ENCODE measurements at places on chromosomes 6 and 20.

DNA sequence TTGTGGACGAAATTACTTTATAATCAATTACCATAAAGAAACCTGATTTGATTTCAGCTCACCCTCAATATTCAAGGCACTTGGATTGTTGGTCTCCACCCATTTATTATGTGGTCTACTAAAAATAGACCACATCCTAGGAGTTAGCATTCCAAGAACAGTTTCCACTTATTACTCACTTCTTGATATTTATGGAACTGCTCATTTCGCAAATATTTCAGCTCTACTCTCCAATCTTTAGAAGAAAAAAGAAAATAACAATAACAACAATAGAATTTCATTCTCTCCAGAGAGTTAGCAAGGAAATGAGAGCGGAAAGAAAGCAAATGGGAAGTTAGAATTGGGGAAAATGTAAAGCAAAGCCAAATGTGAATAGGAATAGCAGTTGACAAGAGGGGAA, 26.2 kb upstream of the HDAC2 start:
- no peak for DNase-seq

DNA sequence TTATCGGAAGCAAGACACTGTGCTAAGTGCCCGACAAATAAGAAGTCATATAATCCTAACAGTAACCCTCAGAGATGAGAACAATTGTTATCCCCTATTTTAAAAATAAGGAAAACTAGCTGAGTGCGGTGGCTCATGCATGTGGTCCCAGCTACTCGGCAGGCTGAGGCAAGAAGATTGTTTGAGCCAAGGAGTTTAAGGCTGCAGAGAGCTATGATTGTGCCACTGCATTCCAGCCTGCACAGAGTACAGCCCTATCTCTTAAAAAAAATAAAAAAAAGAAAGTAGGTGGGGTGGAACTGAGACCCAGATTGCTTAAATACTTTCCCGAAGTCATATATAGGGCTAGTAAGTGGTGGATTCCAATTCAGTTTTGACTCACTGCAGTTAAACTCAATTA, 84.7 kb downstream of the UST start:
- no peak for DNase-seq

- DNase-seq, result no peak
Observed at GRCh38 chr6:167722634-167723309, 103.9 kb upstream of the AFDN start.

GRCh38 chr6:38034274-38034914, 214.9 kb downstream of the ZFAND3 start:
- DNase-seq, result no peak

DNA sequence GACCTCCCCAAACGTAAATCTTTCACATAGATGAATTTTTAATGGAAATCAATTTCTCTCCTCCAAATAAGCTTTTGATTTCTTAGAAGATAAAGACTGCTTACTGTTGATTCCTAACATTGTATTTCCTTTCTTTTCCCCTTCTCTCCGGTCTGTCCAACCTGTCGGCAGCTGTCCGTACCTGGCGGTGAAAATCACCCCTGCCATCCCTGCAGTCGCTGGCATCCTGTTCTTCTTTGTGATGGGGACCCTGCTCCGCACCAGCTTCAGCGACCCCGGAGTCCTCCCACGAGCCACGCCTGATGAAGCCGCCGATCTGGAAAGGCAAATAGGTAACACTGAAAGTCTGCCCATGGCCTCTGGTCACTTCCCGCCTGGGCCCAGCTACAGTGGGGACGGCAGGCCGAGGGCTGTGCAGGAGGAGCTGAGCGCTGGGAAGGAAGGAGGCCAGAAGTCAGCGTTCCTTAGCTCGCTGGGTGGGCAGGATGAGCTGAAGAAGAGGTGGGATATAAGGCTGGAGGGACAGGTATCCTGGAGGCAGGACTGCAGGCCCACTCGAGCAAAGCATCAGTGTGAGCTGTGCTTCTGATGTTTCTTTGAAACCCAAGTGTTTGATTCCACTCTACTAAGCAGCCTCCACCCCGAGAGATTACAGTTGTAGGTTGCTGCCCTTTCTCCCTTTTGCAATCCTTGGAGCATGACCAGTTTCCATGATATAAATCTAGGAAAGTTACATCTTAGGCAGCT, 161.6 kb downstream of the ZDHHC14 start:
- DNase-seq, result no peak

DNA sequence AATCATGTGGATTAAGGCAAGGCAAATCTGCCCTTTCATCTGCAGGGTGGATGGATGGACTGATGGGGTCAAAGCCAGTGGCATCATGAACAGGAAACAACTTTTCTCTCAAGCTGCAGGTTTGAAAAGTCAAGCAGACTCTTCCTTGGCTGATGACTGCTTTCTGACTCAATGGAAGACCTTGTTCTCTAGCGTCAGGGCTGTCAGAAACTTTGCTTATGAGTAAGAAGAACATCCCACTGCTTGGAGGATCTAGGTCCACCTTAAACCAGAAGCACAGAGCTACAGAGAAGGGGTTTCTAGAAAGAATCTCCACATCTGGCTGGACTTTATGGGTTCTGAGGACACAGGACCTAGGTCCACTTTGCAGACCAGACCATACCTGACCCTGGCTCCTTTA, 36.3 kb upstream of the CST5 start:
- DNase-seq, result no peak

- DNase-seq, result no peak
Observed at GRCh38 chr6:140893432-140893831, 1239.3 kb upstream of the GJE1 start.

GRCh38 chr6:30044630-30045029, 16.4 kb upstream of the POLR1H start:
- DNase-seq, result no peak

GRCh38 chr6:157079277-157079676, 244.0 kb downstream of the TMEM242 start:
- DNase-seq, result no peak

DNA sequence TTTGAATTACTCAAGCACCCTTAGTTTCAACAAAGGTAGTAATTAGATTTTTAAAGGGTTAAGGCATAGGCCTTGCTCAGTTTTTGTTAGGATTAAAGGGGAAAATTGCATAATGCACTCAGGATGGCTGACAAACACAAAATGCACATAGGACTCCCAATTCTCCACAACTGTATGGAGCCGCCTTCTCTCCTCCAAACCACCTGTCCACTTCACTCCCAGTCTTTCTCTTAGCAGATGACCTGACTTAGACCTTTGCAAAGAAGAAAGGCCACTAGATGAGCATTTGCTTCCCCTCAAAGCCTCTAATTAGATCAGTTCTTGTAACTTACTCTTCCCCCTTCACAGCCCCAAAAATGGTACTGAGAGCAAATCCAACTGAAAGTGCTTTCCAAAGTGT, 20.1 kb downstream of the NSFL1C start:
- no peak for DNase-seq

DNA sequence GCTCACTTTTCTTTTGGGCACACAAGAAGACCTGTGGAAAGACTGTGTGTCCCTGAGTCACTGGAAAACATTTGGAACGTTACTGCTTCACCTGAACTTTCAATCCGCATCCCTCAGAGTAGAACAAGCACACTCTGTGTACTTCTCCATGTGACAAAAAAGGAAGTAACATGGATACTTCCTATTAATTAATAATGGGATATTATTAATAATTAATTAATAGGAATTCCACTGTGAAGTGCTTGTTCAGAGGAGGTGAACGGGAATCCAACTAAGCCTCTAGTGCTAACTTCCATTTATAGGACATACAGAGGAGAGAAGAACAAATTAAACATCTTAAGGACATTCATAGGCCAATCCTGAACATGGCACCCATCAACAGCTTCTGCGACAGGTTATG, 407.8 kb downstream of the SYNE1 start:
- DNase-seq, result no peak

DNA sequence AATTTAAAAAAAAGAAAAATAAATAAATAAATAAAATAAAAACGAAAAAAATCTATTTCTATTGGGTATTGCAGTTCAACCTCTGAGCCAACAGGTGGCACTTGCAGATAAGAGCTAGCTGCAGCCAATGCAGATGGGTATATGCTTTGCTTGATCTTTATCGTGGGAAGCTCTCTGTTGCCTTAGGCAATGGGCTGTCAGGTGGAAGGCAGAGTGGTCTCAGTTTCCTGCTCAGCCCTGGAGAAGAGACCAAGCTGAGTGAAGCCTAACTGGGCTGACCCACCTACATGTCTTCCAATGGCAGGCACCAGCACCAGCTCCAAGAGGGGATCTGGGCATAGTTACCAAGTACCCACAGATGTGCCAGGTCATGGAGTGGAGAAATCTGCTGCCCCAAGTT, 95.0 kb downstream of the AK9 start:
- no peak for DNase-seq

GRCh38 chr6:16238963-16239797, 793 bp downstream of the GMPR start:
- no peak for DNase-seq

DNA sequence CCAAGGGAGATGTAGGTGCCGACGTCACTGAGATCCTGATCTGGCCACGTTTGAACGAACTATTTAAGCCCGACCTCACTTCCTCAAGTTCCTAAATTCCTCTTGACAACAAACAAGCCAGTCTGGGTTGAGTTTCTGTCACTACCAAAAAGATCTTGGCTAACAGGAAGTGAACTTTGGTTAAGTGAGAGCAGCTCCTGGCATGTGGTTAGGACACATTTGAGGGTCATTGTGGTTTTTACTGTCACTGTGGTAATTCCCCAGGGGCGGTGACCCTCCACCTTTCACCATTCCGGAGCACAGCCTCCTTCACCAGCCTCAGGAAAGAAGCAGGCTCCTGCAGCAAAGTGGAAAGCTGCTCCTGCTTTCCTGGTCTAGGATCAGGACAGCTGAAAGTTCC, 43.1 kb upstream of the ZNF831 start:
- peak; percentile 8 for DNase-seq

GRCh38 chr6:1709234-1709641, 99.5 kb downstream of the FOXC1 start:
- no peak for DNase-seq

DNA sequence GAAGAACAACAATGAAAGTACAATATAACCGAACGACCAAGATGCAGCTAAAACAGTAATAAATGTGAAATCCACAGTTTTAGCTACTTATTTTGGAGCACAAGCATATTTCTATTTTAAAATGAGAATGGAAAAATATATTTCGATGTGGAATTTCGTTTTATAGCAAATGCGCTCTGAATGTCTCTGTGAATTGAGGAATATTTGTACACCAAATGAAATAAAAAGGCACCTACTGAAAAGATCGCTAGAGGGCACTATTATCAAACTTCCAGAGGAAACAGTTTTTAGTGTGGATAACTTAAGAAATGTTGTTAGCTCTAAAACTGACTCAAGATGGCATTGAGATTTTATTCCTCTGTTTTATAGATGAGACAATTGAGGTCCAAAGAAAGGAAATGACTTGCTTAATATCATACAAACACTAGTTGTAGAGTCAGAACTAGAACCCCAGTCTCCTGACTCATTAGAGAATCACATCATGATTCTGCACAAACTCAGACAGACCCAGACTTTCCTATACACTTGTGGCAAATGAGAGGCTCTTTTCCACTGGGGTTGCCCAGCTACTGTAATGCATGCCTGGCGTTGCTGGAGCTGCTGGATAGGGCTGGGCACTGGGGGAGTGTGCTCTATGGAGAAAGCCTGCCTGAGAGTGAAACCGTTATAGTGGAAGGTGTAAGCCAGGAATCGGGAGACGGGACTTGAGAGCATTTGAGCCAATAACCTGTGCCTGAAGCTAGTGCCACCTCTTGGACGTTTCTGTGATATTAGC, 51.9 kb downstream of the GCLC start:
- DNase-seq, result no peak

DNA sequence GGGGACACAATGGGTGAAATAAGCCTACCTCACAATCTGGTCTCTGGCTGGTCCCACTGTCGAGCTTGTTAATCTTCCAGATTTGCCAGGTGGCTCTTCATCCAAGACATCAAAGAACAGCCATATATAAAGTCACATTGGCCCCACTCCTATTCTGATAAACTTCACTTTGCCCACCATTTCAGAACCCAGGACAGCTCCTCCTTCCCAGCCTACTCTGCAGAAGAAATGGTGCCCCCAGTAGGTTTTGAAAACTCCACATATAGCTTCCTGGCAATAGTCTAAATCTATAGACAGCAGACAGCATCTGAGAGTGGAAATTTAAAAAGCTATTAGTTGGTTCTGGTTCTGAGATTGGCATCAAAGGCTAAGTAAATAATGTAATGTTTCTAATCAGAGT, 143.1 kb upstream of the PCSK2 start:
- no peak for DNase-seq

GRCh38 chr6:111745186-111745585, 128.1 kb downstream of the FYN start:
- DNase-seq, result no peak

DNA sequence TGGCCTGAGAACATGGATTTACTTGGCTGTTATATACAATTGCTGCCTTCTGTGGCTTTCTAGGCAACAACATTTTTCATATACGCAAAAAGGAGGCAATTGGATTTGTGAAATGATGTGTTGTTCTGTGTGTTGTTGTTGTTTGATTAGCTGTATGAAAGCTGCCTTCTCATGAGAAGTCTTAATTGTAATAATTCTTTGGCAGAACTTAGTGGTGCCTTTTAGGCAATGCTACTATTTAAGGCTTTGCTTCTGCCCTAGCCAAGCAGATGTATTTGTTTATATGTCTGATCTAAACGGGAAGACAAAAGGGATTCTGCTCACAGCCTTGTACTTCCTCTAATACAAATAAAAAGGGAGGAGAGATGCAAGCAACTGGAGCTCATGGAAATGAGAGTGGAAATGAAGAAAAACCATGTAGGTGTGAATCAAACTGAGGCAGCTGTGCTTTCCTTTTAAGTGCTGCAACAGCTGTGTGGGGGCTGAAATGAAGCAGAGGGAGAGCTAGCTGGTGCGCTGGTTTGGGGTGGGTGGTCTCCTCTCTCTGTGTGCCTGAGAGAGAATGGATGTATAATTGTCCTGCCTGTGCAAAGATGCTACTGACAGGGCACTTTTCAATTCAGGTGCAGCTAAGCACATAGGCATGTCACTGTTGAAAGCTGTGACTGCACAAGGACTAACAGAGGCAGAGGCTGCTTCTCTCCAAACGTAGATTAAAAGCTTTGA, 386.9 kb upstream of the MAN1A1 start:
- no peak for DNase-seq

GRCh38 chr20:14972256-14972655, 634.8 kb upstream of the FLRT3 start:
- DNase-seq, result no peak

GRCh38 chr20:63908008-63908682, 13.2 kb downstream of the DNAJC5 start:
- DNase-seq, result no peak

- no peak for DNase-seq
Observed at GRCh38 chr20:8431538-8432434, 299.7 kb downstream of the PLCB1 start.

GRCh38 chr6:43338243-43338642, 29.6 kb upstream of the CRIP3 start:
- no peak for DNase-seq

DNA sequence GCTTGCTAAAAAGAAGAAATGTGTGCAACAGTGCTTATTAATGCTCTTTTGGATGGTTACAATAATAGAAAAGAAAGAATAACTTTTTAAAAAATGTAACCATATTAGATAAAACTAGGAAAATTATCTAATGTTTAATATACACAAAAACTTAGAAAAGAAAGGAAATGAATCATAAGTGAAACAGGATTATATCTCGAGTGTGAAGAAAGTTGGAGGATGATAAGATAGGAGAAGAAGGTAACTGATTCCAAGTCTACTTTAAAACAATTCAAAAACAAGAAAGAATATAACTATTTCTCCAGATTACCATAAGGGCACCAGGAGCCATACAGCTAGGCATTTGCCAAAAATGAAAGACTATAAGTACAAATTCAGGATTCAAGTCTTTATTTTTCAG, 73.0 kb downstream of the PHIP start:
- DNase-seq, result no peak
